ENCODE measurements at places on chromosomes 13 and 19.

GRCh38 chr19:40519352-40520322 lies 52.8 kb downstream of the SPTBN4 start:
- no peak for DNase-seq

- DNase-seq = no peak
Observed at GRCh38 chr19:18494267-18494607, 27.6 kb downstream of the ELL start.

DNA sequence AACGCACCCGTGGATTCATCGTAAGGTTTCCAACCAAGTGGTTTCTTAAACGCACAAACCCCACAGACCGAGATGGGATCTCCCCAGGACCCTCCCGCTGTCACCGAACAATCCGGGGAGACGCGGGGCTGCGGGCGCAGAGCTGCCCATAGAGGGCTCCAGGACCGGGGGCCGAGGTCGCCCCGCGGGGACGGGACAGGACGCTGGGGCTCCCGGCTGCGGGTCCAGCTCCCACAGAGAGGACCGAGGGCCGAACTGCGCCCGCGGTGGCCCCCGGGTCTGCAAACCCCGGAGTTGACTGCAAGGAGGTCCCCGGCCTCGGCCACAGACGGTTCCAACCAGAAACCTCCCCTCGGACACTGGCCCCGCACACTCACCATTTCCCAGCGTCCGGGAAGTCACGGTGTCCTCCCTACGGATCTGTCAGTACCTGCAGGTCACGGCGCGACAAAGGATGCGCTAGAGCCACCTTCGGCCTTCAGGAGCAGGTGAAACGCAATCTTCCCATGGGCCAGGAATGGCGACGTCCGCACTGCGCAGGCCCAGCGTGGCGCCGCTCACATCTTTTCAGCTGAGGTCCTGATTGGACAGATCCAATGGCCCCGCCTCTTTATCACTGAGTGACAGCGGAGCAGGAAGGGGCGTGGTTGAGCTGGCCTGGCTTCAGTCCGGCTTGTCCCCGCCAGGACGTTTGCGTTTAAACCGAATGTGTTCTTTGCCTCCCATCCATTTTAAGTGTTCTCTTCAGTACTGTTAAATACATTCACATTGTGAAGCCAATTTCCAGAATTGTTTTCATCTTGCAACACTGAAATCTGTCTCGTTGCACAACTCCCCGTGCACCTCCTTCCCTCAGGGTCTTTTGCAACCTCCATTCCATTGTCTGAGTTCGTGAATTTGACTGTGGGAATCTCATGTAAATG lies at the start of gene ZNF14:
Gene ZNF14, minus strand, starts transcription at position 534 of the 923 bp plus-strand sequence. Its CDS starts 154 bp downstream, at position 380.
- peak; percentile 69 for DNase-seq

DNA sequence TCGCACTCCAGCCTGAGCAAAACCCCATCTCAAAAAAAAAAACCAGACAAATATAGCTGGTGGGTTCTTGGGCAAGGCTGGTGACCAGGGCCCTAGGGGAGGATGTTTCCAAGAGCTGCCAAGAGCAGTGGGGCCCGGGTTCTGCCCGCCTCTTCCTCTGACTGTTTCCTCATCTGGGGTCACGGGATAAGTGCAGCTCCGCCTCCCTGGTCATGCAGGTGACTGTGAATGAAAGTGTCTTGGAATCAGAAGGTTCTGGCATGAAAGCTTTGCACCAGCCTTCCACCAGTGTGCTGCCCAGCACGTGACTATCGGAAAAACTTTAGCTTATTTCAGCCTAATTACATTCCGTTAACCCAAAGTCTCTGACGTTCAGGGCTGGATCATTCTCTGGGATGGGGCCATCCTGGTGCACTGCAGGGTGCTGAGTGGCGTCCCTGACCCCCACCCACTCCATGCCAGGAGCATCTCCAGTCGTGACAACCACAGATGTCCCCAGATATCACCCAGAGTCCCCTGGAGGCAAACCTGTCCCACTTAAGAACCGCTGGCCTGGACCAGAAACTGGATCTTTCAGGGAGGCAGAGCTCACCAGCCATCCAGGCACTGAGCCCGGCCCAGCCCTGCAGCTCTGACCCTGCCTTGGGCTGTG lies 85.6 kb downstream of the GNG7 start:
- no peak for DNase-seq

DNA sequence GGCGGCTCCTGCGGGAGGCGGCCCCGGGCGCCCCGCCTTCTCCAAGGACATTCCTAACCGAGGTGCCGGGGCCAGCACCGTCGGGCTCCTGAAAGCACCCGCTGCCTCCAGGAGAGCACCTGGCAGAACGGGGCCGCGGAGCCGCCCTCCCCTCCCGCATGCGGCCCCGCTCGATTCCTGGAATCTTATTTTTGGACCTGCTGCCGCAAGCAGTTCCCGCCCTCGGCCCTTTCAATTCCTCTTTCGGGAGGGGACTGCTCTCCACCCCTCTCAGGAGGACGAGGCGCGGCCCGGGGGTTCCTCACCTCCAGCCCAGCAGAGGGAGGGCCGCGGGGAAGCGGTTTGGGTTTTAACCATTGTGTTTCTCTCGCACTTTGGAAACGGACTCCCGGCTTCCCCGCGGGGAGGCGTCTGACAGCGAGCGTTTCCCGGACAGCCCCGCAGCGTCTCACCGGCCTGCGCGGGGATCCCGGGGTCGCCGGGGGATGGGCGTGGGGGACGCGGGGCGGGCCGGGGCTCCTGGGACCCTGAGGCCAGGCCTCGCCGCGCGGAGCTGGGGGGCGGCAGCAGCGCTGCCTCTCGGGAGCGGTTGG lies 849 bp downstream of the GAS6 start:
- no peak for DNase-seq

DNA sequence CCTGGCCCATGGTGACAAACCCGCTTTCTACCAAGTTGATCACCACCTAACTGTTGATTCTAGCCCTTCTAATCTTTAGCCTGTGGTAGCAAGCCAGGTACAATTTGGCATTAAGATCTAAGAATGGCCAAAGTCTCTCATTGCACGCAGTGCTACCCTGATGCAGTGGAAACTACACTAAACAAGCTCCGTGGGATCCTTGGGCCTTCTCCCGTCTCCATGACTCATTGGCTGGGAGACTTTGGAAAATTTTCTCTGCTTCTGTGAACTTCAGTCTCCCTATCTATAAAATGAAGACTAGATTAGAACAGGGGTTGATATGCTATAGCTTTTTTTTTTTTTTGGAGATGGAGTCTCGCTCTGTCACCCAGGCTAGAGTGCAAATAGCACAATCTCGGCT lies 223.0 kb downstream of the TSHZ3 start:
- no peak for DNase-seq

DNA sequence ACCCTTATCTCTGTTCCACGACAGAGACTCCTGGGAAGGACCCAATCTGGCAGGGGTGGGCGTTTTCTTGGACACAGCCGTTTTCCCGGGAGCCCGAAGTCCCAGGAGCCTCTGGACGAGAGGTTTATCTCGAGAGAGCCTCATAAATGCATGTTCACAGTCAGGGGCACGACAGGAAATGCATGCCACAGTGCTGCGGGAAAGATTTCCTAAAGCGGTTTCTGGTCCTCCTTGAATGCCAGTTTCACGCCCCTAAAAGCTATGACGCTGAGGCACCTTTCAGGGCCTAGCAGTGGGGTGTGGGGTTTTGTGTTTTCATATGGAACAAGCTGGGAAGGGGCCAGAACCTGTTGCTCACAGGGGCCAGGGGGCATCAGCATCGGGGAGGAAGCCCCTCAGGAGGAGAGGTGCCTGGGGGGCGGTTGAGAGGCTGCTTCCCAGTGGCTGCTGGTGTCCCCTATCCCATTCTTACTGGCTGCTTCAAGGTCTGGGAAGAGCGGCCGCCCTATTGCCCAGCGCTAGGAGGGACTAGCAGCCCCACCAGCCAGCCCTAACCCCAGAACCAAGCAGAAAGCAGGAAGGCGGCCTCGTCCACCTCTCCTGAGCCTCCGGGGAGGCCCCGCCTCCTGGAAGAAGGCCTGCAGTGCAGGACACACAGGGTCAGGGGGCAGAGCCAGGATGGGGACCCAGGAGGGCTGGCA lies 157.0 kb downstream of the KDM4B start:
- no peak for DNase-seq

DNA sequence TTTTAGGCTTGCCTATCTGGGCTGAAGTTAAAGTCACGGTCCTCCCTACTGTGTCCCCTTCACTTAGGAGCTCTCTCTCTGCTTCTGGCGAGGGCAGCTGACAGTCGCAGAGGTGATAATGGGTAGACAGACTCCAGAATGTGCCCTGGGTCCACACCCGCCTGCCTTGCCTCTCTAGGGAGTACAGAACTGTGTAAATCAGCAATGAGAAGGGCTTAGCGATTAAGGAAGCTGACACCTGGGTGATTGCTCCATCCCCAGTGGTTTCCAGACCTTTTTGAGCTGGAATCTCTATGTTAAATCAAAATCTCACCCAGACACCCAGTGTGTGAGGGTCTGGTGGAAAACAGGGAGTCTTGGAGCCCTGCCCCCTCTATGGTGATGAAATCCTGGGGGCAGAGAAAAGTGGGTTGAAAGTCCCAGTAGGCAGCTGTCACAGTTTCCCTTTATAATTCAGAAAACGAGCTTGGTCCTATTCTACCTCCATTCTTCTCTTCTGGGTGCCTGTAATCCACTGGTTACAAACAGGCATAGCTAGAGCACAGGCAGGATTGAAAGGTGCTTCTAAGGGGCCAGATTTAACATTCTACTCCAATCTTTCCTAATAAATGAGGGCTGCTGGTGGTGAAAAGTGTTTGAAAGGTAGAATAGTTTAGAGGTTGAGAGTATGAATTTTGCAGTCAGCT lies 46.9 kb downstream of the OLFM4 start:
- DNase-seq = no peak

GRCh38 chr13:40243047-40243446 lies 423.4 kb downstream of the FOXO1 start:
- no peak for DNase-seq
